ENCODE measurements at places on chromosomes 1 and 21.

GRCh38 chr21:28669321-28669720 lies 323.4 kb downstream of the LTN1 start:
- DNase-seq = no peak

- DNase-seq = no peak
Measured at GRCh38 chr1:219109424-219110018, 64.2 kb upstream of the LYPLAL1 start.

DNA sequence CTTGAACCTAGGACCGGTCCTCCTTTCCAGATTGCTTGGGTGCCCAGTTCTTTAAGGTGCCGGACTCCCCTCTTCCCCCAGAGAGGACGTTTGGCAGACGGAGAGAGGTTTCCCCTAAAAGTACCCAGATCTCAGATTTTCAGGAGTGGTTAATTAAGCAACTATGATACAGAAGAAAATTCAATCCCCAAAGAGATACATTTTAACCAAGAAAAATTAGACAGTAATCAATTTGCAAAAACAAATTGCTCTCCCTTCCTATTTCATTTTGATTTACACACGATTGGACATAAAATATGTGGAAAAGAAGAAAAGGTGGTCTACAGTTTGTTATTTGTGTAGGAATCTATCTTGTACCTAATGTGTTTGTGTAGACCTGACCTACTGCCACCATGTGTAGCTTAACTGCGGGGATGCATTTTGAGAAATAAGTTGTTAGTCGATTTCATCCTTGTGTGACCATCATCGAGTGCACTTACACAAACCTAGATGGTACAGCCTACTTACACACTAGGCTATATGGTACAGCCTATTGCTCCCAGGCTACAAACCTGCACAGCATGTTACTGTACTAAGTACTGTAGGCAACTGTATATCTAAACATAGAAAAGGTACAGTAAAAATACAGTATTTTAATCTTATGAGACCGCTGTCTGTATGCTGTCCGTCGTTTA lies 755 bp downstream of the RPAP2 start:
- DNase-seq = no peak

DNA sequence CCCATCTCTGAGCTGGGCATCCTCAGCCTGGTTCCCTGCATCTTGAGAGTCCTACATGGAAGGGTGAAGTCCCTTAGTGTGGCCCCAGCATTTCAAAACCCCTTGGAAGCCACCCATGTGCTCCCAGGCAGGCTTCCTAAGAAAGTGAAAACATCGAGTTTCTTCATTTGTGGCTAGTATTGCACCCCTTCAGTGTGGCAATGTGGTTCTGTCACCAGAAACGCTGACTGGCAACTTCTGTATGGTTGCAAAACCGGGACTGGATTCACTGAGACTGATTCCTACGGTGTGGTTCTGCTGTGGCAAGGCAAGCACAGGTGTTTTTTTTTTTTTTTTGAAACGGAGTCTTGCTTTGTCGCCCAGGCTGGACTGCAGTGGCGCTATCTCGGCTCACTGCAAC lies 9.0 kb upstream of the IFNGR2 start:
- no peak for DNase-seq

- no peak for DNase-seq
Measured at GRCh38 chr1:41338820-41339219, 22.4 kb upstream of the FOXO6 start.

Measured in stimulated activated CD4-positive, alpha-beta T cell treated with anti-CD3 and anti-CD28 coated beads, Interleukin-4, amount 100 ng/mL, for 4 hours (primary cell).